ENCODE measurements at places on chromosomes 1 and 21. TPM values are rescaled to one million over a fixed set of nuclear protein-coding genes. Genes with fewer than 3 reads are reported as not detected.
A peak's percentile ranks its signal among the peaks of the same experiment; 100 is the strongest.

C1QC gene
- total RNA-seq: 66.3 TPM

TCHH gene
- total RNA-seq: not detected

ANKRD34A gene
- 19.0 TPM for total RNA-seq

DNA sequence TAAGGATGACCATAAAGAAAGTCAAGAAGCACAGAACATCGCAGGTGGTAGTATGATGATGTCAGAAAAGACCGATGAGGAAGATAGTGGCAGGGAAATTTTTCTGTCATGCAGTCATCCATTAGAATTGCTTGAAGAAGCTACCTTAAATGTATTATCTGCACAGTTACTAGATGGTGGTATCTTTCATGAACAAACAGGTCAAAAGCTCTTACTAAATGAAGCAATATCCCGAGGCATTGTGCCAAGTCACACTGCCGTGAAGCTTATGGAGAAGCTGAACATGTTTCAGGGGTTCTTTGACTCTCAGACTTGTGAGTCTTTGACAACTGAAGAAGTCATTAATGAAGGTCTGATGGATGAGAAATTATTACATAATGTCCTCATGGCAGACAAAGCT, 128.8 kb downstream of the MACF1 start:
- H3K4me1 ChIP-seq: no peaks in the 10 kb centered on the region
- DNase-seq: no peak
- H3K4me3 ChIP-seq: no peak overlapping the region
- no peak overlapping the region for H3K27ac ChIP-seq

- H3K27ac ChIP-seq: no peak overlapping the region
- H3K27me3 ChIP-seq: no peaks in the 10 kb centered on the region
- no peak overlapping the region for H3K4me3 ChIP-seq
- no peaks in the 10 kb centered on the region for H3K36me3 ChIP-seq
- no peaks in the 10 kb centered on the region for H3K4me1 ChIP-seq
Observed at GRCh38 chr1:69148731-69149130, 419.0 kb upstream of the LRRC7 start.

DNA sequence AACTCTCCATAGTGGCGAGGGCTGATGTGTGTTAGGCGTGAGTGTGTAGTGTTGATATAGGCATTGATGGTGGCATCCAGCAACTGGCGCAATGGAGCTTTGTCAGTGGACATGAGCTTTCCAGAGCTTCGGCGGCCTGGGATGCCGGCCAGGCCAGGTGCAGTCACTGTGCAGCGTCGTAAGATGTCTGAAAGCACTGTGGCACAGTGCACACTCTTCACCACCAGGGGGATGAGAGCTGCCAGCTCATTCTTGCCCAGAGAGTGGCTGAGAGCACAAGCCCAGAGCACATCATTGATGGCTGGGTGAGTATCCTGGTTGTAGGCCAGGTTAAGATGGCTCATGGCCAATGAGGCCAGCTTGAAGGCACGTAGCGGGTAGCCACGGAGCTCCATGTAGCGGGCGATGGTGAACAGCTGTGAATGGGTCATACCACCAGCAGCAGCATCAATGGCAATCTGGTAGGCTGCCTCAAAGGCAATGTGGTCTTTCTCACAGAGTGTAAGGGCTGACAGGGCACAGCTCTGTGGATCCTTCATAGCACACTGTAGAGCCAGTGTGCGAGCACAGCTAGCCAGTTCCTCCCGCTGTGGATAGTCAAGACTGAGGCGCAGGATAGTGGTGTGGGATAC, 6.7 kb downstream of the UROD start:
- peaks cover 6% of the 10 kb centered on the region for H3K4me1 ChIP-seq
- no peak overlapping the region for H3K27ac ChIP-seq
- H3K36me3 ChIP-seq: peaks cover 12% of the 10 kb centered on the region
- no peak overlapping the region for H3K4me3 ChIP-seq

DNA sequence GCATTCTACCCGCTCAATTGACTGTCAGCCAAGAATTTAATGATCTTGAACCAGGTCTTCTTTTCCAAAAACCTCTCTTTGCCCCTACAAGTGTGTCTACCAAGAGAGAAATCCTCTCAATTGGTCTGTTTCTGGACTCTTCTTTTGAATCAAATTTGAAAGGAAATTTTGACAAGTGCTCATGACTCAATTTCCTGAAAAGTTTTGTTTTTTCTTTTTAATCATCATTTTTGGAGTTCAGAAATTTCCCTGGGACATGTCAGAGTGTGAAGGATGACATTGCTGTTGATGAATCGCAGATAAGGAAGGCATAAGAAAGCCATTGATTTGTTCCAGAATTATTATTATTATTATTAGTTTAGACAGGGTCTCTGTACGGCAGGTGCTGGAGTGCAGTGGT, 88.2 kb upstream of the AKT3 start:
- no peak for DNase-seq
- H3K27ac ChIP-seq: no peak overlapping the region
- H3K36me3 ChIP-seq: no peaks in the 10 kb centered on the region
- no peaks in the 10 kb centered on the region for H3K27me3 ChIP-seq
- H3K4me1 ChIP-seq: no peaks in the 10 kb centered on the region
- no peak overlapping the region for H3K4me3 ChIP-seq

DNA sequence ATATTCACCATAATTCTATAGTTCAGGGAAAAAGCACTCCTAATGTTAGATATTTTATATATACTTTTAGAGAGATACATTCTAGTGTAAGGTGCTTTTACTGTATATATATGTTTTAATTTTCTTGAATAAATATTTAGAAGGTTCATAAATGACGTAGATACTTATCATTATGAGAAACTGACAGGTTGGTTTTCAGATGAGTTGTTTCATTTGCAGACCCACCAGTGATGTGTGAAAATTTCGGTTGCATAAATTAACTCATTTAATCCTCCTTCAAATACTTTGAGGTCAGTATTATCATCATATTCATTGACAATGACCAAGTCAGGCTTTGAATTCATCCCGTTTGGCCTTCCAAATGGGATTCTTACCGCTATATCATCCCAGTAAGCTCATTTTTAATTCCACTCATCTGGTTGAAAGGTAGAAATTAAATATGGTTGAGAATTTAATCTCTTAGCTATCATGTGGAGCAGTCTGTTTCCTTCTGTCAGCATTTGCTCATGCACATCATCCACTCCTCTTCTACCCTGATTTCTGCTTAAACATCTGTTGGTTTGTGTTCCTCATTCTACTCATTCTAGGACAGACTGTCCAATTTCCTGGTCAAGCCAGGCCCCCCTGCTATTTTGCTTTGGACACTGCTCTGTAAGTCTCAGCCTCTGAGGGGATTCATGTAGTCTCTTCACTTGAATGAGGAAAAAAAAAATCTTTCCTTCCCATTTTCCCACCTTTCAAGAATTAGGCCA, 1156.6 kb downstream of the PLA2G4A start:
- no peaks in the 10 kb centered on the region for H3K36me3 ChIP-seq
- no peak overlapping the region for H3K4me3 ChIP-seq
- no peak overlapping the region for H3K27ac ChIP-seq

DNA sequence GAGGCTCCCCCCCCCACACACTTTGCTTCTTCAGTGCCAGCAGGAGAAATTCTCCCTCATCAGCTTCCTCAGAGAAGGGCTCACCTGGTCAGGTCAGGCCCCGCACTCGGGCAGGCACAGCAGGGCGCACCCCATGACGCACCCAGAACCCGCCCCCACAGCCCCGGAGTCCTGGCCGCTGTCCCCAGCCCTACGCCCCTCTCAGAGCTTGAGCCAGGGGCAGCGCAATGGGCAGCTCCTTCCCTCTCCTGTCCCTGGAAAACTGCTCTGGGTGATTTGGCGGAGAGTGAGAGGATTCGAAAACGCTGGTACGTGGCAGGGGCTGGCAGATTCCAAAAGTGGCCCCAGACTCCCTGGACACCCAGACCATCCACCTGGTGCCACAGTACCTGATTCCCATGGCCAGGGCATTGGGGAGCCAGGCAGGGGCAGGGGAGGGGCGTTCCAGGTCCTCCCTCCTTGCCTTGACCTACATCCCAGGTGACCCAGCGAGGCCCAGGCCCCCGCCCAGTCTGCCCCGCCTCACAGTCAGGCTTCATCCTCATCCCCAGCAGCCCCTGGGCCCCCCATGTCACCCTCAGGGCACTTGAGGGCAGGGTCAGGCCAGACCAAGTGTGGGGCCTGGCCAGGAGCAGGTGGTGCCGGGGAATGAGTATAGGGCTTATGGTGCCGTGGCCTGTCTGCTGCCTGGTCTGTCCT, 23.7 kb downstream of the RRP1 start:
- no peaks in the 10 kb centered on the region for H3K27me3 ChIP-seq
- H3K27ac ChIP-seq: no peak overlapping the region
- no peaks in the 10 kb centered on the region for H3K36me3 ChIP-seq

GRCh38 chr21:25409978-25410377, 197.3 kb downstream of the MRPL39 start:
- no peaks in the 10 kb centered on the region for H3K36me3 ChIP-seq
- H3K4me3 ChIP-seq: no peak overlapping the region
- no peaks in the 10 kb centered on the region for H3K27me3 ChIP-seq
- H3K27ac ChIP-seq: no peak overlapping the region
- DNase-seq: no peak

- H3K4me3 ChIP-seq: no peak overlapping the region
- no peaks in the 10 kb centered on the region for H3K27me3 ChIP-seq
- DNase-seq: no peak
- no peaks in the 10 kb centered on the region for H3K36me3 ChIP-seq
- no peak overlapping the region for H3K27ac ChIP-seq
Observed at GRCh38 chr1:177914603-177915002, 55.3 kb downstream of the SEC16B start.

DNA sequence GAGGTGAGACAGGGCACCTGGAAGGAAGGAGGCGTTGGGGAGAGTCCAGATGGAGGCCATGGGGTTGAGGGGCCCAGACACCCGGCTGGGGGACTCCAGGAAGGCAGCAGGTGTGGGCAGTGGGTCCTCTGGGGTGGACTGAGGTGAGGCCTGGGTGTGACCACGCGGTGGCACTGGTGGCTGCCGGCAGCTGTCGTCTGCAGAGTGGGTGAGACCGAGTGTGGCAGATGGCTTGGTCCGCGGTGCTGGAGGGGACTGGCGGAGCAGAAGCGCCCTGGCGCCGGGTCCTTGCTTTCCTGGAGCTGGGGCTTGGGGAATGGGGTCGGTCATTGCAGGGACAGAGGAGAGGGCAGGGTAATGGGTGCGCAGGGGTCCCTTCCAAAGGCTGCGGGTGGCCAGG, 12.5 kb downstream of the AGRN start:
- no peak for DNase-seq
- peaks cover 9% of the 10 kb centered on the region for H3K27me3 ChIP-seq
- H3K4me3 ChIP-seq: peak overlapping the region; percentile 47
- no peaks in the 10 kb centered on the region for H3K36me3 ChIP-seq
- no peak overlapping the region for H3K27ac ChIP-seq
- H3K4me1 ChIP-seq: peaks cover 19% of the 10 kb centered on the region

DNA sequence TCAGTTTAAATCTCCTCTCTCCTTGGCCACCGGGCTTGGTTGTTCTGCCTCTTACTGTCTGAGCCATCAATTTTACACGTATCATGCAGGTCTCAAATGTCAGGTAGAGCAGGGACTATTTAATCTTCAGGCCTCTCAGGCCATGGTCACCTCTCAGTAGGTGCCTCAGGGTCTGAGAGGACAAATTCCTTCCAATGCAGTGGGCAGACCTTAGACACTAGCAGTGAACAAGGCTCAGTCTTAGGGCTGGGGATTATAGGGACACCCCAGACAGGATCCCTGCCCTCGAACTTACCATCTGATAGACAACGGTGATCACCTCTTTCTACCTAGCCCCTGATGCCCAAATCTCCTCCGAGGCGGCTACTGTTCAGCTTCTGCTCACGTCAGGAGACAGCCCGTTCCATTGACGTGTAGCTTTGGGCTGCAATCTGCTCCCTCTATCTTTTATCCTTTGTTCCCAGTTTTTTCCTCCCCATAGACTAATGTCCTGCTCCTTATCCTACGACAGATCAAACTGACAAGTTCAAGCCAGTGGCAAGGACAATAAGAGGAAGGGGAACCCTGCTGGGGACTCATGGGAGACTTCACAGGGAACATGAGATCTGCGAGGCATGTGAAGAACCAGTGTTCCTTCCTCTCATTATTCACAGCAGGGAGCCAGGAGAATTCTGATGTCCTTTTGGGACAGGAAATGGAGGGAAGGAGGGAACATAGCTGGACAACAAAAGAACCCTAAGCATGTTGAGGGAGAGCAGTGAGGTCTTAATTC, 1.4 kb upstream of the MYOG start:
- no peaks in the 10 kb centered on the region for H3K36me3 ChIP-seq
- H3K4me1 ChIP-seq: peaks cover 43% of the 10 kb centered on the region
- H3K27ac ChIP-seq: peak overlapping the region; percentile 98
- H3K4me3 ChIP-seq: no peak overlapping the region
- no peaks in the 10 kb centered on the region for H3K27me3 ChIP-seq

DNA sequence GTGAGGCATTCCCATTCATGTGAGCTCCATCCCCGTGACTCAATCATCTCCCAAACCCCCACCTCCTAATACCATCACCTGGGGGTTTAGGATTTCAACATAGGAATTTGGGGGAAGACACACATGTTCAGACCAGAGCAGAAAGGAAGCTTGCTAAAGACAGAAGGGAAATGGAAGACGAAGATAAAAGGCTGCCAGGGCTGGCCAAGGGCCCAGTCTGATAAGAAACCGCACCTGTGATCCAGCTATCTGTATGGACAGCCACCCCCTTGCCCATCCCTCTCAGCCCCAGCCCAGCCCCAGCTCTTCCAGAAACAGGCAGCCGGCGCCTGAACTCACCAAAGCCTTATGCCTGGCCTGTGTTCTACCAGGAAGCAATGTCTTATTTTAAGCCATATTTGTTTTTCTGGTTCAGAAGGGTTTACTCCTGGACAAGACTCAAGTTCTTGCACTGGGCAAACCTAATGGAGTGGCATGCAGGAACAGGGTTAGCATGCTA, 198.4 kb upstream of the VAMP3 start:
- no peaks in the 10 kb centered on the region for H3K4me1 ChIP-seq
- no peaks in the 10 kb centered on the region for H3K27me3 ChIP-seq
- H3K36me3 ChIP-seq: no peaks in the 10 kb centered on the region
- DNase-seq: no peak
- no peak overlapping the region for H3K27ac ChIP-seq
- no peak overlapping the region for H3K4me3 ChIP-seq

DNA sequence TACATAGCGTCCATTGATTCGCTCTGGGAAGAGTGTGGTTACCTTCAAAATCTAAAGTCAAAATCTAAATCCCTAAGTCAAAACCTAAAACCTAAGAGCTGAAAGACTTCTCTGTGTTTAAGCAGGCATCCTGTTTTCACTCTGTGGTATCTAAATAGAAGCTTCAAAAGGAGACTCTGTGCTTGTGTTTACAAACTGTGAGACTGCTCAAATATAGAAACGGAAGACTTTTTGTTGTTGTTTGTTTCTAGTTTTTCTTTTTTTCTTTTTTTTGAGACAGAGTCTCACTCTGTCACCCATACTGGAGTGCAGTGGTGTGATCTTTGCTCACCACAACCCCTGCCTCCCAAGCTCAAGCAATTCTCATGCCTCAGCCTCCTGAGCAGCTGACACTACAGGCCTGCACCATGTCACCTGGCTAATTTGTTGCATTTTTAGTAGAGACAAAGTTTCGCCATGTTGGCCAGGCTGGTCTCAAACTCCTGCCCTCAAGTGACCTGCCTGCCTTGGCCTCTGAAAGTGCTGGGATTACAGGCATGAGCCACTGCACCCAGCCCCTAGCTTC, 425.9 kb downstream of the SMYD3 start:
- H3K27ac ChIP-seq: no peak overlapping the region
- no peaks in the 10 kb centered on the region for H3K36me3 ChIP-seq
- no peaks in the 10 kb centered on the region for H3K27me3 ChIP-seq
- H3K4me3 ChIP-seq: no peak overlapping the region
- H3K4me1 ChIP-seq: no peaks in the 10 kb centered on the region

GRCh38 chr21:24316277-24316922, 1290.9 kb downstream of the MRPL39 start:
- H3K27me3 ChIP-seq: no peaks in the 10 kb centered on the region
- H3K4me1 ChIP-seq: no peaks in the 10 kb centered on the region
- DNase-seq: no peak
- H3K36me3 ChIP-seq: no peaks in the 10 kb centered on the region

- no peak overlapping the region for H3K4me3 ChIP-seq
- no peak for DNase-seq
- H3K4me1 ChIP-seq: peaks cover 8% of the 10 kb centered on the region
Observed at GRCh38 chr1:212127221-212127620, 91.7 kb downstream of the DTL start.

All from gastrocnemius medialis (tissue), 4 donors.